Sciatic nerve (tissue), 2 donors: ENCODE measurements at places on chromosomes 12 and 14. TPM values are rescaled to one million over a fixed set of nuclear protein-coding genes. Genes with fewer than 3 reads are reported as not detected.

OR5AU1 gene
- total RNA-seq: not detected

MYF6 gene
- total RNA-seq: not detected

STAC3 gene
- 1.9 TPM for total RNA-seq

CLMN gene
- total RNA-seq: 41.8 TPM

PELI2 gene
- 44.0 TPM for total RNA-seq

SLC5A8 gene
- total RNA-seq: not detected

CFAP54 gene
- total RNA-seq: 1.2 TPM

HOXC6 gene
- 35.3 TPM for total RNA-seq

LRP6 gene
- total RNA-seq: 56.1 TPM

HHIPL1 gene
- 4.2 TPM for total RNA-seq

HELB gene
- total RNA-seq: 8.7 TPM

AP5M1 gene
- total RNA-seq: 29.3 TPM

NELL2 gene
- total RNA-seq: 2.4 TPM

CLEC7A gene
- total RNA-seq: 32.4 TPM

FAM222A gene
- 4.7 TPM for total RNA-seq

EGLN3 gene
- total RNA-seq: 10.9 TPM

CPSF2 gene
- 43.0 TPM for total RNA-seq

TMCC3 gene
- total RNA-seq: 24.9 TPM

LMNTD1 gene
- total RNA-seq: not detected

PLBD1 gene
- total RNA-seq: 17.1 TPM
